ENCODE measurements at places on chromosomes 12 and 14.

GRCh38 chr12:93335603-93336162 lies 42.0 kb upstream of the NUDT4 start:
- no peak for DNase-seq

GRCh38 chr12:63944586-63945228 lies 100.2 kb downstream of the SRGAP1 start:
- DNase-seq: no peak

DNA sequence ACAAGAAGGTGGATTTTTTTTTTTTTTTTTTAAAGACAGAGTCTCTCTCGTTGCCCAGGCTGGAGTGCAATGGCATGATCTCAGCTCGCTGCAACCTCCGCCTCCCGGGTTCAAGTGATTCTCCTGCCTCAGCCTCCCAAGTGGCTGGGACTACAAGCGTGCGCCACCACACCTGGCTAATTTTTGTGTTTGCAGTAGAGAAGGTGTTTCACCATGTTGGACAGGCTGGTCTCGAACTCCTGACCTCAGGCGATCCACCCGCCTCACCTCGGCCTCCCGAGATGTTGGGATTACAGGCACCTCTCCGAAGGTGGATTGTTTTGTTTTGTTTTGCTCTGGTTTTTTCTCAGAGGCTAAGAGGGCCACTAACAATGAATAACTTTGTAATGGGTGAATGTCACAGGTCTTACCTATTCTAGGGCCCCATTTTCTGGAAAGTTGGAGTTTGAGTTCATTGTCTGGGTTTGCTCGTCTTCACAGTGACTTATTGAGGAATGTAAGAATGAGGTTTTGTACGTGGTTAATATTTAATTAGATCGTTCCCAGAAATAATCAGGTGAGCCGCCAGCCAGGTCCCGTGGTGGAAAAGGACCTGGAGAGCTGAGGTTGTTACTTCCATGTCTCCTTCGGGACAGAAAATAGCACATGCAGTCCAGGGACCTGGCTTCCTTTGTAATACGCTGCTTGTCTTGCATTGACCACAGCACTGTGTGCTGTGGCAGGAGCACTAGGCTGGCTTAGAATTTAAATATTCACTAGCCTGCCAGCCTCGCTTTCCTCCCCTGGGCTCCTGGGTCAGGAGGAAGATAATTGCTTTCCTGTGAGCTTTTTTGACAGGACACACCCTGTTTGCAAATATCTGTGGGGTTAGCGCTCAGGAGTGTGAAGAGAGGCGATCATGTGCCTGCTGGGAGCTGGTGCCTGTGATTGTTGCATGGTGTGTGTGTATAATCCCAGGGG lies 2.3 kb downstream of the HIP1R start:
- peak; percentile 94 for DNase-seq

DNA sequence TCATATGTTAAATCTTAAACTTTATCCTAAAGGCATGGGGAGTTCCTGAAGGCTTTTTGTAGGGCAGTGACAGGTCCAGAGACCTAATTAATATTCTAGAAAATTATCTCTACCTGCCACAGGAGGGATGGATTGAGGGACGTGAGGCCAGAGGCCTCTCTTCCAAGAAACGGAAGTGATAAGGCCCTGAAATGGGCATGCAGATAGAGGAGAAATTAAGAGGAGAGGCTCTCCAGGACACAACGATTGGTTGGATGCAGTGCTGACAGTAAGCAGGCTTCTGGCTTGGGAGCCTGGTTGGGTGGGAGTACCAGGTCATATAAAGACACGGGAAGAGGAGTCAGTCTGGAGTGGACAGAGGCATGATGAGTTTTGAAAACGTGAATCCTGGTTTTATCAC lies 3.1 kb upstream of the BORCS5 start:
- no peak for DNase-seq

- DNase-seq: no peak
Observed at GRCh38 chr14:23296012-23296777, 6.5 kb downstream of the PPP1R3E start.

DNA sequence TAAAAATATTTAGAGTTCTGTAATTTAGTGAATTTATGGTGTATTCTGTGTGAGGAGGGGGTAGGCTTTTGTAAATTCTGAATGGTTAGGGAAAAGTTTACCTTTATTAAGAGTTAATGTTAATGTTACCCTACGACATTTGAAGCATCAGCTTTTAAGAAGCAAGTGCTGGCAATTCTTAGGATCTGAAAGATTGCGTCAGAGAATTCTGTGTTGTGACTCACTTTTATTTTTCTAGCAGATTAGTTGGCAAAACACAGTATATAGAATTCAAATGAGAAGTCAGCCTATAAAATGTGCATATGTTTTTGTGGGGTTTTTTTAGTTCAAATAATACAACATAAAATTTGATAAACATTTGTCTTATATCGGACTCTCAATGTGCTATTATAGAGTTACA lies 97.6 kb downstream of the RAD52 start:
- DNase-seq: no peak

DNA sequence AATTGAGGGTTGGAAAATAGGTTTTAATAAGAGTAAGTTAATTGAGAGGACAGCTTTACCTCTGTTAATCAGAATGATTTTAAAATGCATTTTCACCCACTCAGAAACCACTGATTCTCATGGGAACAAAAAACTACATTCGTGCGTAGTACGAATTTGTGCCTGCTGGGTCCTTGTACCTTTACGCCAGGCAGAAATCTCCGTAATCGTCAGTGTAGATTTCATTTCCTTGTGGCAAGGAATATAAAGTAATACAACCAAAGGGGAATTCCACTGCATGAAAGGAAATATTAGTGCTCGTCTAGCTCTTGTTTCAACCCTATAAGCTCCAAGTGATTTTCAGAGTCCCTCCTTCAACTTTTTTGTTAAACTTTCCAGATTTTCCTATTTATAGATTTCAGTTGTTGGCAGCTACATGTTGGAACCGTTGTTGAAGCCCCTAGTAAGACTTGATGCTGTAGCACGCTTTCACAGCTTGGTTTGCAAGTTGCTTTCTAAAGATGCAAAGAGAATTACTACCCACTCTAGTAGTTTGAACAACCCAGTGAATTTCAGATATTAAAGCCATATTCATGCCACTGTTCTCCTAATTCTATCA lies 90.6 kb downstream of the ETV6 start:
- no peak for DNase-seq

DNA sequence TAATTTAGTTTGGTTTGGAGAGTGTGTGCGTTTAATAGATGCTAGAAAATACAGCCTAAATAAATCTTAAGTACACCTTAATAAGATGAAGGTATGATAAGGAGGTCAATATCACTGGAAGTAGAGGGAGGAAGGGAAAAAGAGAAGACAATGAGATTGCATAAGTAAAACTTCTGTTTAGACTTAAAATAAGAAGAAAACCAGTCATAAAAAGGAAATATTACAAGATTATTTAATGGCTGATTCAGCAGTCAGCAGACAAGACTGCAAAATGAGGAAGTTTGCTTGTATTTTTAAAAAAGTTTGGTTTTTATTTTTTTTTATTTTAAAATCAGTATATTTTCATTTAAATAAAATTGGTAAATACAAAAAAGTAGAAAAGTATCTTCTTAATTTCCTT lies 3.2 kb downstream of the SLC38A6 start:
- DNase-seq: no peak

DNA sequence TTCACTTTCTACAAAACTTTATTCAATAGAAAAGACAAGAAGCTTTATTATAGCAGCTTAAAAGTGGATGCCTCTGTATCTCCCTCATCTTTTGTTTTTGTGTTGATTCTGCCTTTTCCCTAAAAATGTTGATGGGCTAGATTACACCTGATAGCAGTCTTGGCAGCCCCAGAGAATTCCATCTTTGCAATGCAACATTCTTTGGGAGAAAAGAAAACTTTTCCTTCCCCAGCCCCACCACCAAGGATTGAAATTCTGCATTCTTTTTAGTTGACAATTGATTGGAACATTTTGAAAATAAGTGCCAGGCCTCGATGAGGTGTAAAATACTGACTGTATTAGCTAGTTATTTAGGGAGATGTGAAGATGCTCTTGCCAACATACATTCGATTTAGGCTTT lies 306.8 kb upstream of the G2E3 start:
- DNase-seq: no peak

GRCh38 chr14:22341049-22341448 lies 248.0 kb downstream of the DAD1 start:
- no peak for DNase-seq

DNA sequence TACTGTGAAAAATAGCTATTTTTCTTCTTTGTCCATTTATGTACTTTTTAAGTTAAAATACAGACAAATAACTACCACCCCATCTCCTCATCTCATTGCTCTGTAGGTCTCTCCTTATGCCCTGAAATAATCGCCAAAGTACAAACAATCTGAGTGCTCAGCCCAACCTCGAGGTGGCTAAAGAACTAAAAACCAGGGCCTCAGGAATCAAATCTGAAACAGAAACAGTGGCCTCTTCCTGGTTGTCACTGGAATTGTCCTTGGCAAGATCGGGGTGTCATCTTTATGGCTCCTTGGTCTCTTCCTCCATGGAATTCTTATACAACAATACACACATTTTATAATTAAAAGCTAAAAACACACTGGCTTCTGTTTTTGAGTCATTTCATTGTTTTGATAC lies 182.4 kb downstream of the ASCL1 start:
- no peak for DNase-seq

GRCh38 chr14:50065583-50065982 lies 50.8 kb downstream of the VCPKMT start:
- DNase-seq: no peak

DNA sequence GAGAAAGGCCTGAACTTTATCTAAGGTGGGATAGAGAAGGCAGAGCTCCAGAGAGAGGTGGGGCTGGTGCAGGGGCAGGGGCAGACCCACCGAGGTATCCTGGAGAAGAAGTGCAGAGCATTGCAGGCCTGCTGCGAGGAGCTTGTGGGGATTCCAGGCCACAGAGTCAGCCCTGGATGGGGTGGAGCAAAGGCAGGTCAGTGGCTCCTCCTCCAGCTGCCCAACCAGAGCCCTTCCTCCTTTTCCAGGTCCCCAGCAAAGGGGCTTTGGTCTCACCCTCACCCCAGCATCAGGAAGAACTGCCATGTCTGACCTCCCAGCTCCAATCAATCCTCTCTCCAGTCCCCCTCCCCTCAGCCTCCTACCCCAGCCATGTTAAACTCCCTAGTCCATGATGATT lies 19.8 kb upstream of the ZNF740 start:
- DNase-seq: no peak

- DNase-seq: no peak
Observed at GRCh38 chr14:90179809-90180779, 76.3 kb upstream of the PSMC1 start.

- DNase-seq: no peak
Observed at GRCh38 chr12:67650388-67651131, 2.0 kb downstream of the DYRK2 start.

DNA sequence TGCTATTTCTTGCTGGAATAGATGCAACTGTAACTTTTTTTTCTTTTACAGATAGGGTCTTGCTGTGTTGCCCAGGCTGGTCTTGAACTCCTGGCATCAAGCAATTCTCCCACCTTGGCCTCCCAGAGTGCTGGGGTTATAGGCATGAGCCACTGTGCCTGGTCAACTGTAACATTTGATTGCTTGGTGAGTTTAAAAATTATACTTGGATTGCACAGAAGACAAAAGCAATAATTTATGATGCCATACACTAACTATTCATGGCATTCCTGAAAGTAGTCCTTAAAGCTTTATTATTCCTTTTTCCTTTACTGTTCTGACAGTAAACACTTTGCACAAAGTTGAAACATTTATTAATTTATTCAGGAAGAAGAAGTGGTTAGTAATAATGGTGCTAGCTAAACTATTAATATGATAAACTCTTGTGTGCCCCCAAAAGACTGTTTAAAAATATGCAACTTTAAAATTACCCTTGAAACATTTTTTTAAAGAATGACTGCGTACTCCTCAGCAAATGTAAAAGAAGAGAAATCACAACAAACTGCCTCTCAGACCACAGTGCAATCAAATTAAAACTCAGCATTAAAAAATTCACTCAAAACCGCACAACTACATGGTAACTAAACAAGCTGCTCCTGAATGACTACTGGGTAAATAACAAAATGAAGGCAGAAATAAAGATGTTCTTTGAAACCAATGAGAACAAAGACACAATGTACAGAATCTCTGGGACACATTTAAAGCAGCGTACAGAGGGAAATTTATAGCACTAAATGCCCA lies 8.3 kb downstream of the PTPRB start:
- no peak for DNase-seq

- DNase-seq: no peak
Observed at GRCh38 chr12:41794336-41794735, 350.3 kb downstream of the GXYLT1 start.

DNA sequence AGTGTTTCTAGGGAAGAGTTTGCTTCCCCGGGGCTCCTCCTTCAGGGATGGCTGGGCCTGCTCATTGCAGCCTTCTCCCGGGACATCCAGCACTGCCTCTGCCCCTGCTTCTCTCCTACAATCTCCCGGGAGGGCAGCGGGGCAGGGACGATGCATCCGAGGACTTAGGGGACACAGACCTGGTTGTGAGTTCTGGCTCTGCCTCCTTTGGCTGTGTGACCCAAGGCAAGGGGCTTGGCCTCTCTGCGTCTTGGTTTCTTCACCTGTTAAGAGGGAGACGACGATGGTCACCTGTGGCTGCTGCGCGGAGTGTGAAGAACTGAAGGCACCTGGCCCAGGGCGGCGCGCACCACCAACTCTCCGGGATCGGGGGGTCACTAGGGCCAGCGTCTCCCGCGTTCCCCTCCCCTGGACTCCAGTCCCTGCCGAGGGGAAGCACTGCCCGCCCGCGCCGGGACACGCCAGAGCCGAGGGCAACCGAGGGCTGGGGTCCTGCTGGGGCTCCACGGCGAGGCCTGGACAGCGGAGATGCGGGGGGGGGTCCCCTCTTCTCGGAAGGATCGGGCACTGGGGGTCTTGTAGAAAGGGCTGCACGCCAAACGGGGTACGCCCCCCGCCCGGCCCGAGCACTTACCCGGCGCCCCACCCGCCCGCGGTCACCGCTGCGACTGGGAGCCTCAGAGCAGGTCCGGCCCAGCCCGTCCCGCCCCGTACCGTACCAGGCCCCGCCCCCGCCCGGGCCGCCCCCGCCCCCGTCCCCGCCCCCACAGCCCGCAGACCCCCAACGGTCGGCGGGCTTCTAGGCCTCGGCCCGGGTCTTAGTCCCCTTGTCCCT lies at the start of gene HVCN1:
Gene HVCN1, minus strand, starts transcription at position 670 of the 835 bp plus-strand sequence. CDS start 5,870 bp downstream, outside the sequence.
- DNase-seq: no peak

DNA sequence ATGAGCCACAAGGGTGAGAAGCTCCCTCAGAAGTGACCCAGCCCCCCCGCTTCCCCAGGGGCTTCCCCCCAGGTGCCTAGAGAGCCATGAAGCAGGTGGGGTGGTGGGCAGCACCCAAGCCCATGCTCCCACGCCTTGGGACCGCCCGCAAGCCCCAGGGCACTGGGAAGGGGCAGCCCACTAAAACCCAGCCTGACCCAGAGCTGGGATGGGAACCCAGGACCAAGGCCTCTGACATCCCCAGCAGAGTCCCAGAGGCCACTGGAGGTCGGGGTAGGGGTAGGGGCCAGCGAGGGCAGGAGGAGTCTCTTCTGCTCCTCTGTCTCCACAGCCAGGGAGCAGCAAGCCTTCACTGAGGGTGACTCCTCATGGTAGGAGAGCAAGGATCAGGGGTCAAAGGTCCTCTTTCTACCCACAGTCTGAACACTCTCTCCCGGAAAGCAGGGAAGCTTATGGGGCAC lies 86.5 kb upstream of the ZFP36L1 start:
- DNase-seq: no peak

All from NCI-H526 treated with DMSO at 0.1 percent for 48 hours (cell line).